ENCODE measurements at places on chromosomes 16 and 17.

GRCh38 chr17:61338874-61339478, 60.7 kb upstream of the TBX2 start:
- no peak for DNase-seq

DNA sequence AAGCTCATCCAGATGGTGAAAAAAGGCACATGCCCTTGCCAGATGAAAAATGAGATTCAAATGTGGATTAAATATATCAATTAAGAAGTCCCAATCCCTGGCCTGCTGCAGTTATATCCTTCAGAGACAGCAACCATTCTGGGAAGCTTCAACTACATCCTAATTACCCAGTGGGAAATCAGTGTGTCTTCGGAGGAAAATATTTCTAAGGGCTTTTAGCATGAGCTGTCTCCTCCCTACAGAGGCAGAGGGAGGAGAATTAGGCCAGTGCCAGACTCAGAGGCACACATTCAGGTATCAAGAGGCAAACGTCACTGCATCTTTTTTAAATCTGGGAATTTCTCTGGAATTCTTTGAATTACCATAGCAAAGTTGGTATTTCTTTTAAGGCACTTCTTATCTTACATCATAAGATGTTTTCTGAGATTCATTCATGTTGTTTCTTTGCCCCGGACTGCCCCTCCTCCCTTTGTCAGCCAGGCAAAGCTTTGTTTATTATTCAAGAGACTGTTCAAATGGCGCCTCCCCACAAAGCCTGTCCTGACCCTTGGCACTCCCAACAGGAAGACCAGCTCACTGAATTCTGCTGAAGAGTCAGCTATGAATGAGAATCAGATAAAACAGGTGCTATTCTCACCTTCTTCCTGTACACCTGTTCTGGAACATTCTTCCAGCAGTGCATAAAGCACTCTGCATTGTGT, 38.3 kb upstream of the SMPD3 start:
- DNase-seq, result no peak

DNA sequence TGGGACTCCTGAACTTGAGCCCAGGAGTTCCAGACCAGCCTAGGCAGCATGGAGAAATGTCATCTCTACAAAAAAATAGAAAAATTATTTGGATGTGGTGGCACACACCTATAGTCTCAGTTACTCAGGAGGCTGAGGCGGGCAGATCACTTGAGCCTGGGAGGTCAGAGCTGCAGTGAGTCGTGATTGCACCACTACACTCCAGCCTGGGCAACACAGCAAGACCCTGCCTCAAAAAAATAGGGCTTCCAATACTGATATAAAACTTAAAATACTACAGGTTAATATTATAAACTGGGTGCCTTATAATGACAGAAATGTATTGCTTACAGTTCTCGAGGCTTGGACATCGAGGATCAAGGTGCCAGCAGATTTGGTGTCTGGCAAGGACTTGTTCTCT, 10.6 kb downstream of the CES2 start:
- no peak for DNase-seq

- no peak for DNase-seq
These were observed 29.8 kb upstream of the C1QL1 start for GRCh38 chr17:44997733-44998520.

DNA sequence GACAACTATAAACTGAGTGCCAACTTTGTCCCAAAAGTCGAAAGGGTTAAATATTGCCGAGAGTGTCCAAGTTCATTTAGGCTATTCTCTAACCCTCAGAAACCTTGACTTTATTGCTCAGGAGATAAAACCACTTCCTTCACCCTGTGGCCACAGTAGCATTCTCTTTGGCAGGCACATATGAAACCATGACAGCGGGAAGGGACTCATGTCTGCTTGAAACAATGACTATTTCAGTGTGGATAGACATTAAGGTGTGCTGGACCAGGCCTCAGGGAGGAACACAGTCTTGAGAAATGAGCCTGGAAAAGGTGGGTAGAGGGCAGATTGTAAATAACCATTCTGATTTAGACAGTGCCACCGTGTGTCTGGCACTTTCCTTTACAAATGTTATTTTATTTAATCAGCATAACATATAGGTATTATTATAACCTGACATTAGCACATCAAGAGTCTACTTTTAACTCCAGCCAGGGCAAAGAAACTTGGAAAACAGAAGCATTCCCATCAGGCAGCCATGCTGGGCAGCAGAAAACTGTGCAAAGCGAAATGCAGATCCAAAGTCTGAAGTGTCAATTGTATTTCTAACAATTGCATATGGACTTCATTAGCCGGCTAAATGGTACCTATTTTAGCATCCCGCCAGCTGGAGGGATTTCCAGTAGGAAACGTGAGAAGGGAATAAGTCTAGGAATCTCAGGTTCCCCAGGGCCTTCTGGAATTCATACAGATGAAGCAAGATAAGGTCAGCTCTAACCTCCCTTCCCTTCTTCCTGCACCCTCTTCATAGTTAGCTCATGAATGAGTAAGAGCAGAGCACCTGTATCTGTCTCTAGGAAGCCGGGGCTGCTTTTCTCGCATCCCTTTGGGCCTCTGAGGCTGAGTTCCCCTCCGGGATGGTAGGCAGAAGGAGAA, 212.8 kb upstream of the ELAC2 start:
- no peak for DNase-seq

DNA sequence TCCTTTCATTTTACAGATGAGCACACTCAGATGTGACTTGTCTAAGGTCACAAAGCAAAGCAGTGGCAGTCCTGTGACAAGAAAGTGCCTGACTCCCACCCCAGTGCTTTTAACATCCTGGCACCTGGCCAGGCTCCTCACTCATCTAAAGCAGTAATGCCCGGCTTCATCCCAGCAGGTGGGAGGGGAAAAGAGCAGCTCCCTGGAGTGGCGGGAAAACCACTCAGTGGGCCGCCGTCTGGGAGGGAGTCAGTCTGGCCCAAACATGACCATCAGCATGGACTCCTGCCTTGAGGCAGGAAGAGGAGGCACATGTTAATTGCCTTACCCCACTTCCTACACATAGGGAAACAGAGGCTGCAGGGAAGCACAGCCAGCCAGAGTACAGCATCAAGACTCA, 2.6 kb downstream of the PCGF2 start:
- DNase-seq, result no peak

GRCh38 chr17:67518876-67519275, 141.8 kb downstream of the PITPNC1 start:
- DNase-seq, result no peak

DNA sequence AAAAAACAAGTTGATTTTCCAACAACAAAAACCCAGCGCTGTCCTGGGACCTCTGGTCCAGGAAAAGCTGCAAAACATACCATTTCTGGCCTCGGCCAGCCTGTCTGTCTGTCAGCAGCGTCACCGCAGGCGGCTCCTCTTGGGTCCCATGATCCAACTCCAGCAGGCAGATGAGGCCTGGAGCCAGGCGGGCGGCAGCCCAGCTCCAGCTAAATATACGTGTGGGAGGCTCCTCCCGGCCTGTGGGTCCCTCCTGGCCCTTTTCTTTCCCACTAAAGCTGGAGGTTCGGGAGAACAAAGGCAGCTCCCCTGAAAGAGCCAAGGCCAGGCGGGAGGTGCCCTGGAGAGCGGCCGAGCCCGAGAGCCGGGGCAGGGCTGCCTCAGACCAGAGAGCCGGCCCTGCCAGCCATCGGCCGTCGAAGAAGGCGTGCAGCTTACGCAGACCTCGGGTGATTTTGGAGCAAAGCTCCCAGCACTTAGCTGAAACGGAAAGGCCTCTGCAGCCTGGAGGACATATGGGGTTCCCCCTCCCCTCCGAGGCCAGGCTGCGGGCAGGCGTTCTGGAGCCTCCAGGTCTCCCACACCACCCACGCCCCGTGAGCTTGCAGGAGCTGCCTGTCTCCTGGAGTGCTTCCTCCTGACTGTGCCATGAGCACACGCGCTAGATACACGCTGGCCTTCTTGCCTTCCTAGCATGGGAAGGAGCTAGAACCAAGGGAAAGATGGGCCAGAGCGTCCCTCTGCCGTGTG, 19.9 kb upstream of the JPH3 start:
- DNase-seq, result peak; percentile 56

DNA sequence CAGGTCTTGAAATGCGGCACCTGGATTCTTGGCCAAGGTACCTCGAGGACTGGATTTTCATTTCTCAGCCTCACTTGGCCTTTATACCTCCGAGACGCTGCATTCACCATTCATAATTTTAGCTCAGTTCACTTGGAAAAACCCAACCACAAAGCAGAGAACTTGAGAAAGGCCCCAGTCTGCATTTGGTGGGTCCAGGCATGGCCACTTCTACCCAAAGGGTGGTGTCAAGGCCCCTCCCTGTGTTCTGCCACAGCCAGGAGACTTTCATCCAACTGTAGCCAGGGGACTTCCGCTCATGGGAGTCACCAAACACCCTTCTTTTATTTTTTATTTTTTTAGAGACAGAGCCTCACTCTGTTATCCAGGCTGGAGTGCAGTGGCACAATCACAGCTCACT, 14.7 kb upstream of the TVP23A start:
- no peak for DNase-seq

GRCh38 chr16:57020651-57021050, 31.3 kb downstream of the NLRC5 start:
- no peak for DNase-seq

- DNase-seq, result no peak
These were observed 4.4 kb upstream of the OR1F1 start for GRCh38 chr16:3183445-3184139.
